Epithelial cell of umbilical artery (primary cell): ENCODE measurements at places on chromosomes 12 and 14. TPM values are rescaled to one million over a fixed set of nuclear protein-coding genes. Genes with fewer than 3 reads are reported as not detected.

LMNTD1 gene
- total RNA-seq: not detected in 2 replicates

AGAP2 gene
- under 0.01 and 0.15 TPM in 2 replicates for total RNA-seq

SLC38A4 gene
- total RNA-seq: 0.65 TPM in 1 of 2 replicates, not detected in the other

WSCD2 gene
- total RNA-seq: not detected in 2 replicates

KERA gene
- total RNA-seq: not detected in 2 replicates

CD4 gene
- total RNA-seq: not detected in 2 replicates

LAG3 gene
- under 0.01 and 0.15 TPM in 2 replicates for total RNA-seq

SALL2 gene
- 1.2 and 1.3 TPM in 2 replicates for total RNA-seq

CD163 gene
- total RNA-seq: not detected in 2 replicates

KLRC4 gene
- total RNA-seq: not detected in 2 replicates

RPL10L gene
- not detected in 2 replicates for total RNA-seq

NKX2-1 gene
- not detected in 2 replicates for total RNA-seq

COL2A1 gene
- total RNA-seq: not detected in 2 replicates

NUAK1 gene
- 37.7 and 61.4 TPM in 2 replicates for total RNA-seq
